Right renal pelvis (tissue), 4 donors: ENCODE measurements at places on chromosomes 6 and 20. TPM values are rescaled to one million over a fixed set of nuclear protein-coding genes. Genes with fewer than 3 reads are reported as not detected.

DNA sequence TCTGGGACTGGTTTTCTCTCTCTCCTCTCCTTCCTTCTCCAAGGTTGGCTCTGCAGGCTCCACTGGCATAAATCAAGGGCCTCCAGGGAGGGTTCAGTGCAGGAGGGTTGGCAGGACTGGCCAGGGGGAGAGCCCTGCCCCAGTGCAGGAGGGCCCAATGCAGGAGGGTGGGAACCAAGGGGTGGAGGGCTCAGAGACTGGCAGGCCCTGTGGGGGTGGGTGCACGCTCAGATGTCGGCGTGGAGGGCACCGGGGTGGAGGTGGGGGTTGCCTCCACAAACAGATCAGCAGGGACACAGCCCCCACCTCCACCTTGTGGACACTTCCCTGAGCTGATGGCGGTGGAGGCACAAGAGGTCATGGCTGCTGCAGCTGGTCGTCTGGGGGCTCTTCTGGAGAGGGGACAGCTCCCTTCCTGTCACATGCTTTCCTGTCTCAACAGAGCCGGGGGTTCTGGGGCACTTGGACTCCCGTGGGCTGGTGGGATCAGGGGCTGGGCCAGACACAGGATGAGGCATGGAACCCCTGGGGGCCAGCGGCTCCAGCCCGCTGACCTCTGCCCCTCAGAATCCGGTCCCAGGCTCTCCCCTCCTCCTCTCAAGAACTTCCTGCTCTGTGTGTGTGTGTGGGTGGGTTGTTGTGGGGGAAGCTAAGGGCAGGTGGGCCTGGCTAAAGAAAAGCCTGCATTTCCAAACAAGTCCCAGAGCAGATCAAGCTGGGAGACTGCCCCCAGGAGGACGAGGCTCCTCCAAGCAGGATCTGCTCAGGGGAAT, 2.7 kb upstream of the ABHD16B start:
- peak; percentile 77 for DNase-seq

DNA sequence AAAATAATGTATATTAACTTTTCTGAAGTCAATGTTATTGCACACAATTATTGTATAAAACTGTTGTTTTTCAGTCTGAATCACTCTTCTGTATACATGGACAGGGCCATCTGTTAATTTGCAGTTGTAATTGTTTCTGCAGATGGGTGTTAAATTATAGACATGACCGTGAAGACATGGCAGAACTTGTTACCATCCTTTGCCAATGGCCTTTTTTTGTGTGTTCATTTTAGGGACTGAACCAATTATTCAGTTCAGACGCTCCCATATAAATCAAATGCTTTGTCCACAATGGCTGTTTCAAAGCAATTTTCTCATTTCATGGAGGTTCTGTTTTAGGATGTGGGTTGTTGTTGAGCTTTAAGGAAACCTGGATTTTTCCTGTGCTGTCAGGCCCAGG, 533.7 kb downstream of the DOK5 start:
- no peak for DNase-seq

ESR1 gene
- 1.2 TPM for polyA plus RNA-seq

DNA sequence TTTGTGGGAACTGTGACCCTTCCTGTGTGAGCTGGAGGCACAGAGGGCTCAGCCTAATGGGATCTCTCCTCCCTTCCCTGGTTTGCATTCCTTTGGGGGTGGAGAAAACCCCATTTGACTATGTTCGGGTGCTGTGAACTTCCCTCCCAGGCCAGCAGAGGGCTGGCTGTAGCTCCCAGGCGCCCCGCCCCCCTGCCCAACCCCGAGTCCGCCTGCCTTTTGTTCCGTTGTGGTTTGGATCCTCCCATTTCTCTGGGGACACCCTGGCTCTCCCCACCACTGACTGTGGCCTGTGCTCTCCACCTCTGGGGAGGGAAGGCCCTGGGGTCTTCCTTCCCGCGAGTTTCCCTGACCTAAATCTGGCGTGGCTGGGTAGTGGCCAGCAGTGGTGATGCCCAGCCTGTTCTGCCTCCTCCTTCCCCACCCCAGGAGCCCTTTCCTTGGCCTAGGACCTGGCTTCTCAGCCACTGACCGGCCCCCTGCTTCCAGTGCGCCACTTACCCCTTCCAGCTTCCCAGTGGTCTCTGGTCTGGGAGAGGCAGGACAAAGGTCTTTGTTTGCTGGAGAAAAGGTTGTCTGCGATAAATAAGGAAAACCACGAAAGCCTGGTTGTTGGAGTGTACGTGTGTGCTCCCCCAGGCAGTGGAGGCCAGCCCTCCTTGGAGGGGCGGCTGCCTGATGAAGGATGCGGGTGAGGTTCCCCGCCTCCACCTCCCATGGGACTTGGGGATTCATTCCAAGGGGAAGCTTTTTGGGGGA, 4.9 kb downstream of the VEGFA start:
- no peak for DNase-seq

DNA sequence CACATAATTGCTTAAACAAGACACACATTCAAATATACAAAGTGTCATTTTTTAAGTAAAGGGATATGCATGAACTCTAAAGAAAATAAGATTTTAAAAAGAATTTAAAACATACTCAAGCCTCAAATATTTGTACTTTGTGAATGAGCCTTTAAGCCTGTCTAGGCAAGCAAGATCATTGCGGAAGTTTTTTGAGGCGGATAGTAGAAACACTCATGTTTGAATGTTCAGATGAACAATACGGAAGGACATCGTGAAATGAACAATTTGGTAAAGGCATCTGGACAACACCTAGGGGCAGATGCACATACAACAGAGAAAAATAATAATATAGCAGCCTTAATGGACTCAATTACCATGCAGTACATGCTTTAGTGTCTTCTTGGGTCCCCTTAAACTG, 928.9 kb downstream of the TFAP2A start:
- DNase-seq = no peak

- DNase-seq = no peak
Observed at GRCh38 chr20:3133155-3133554, 26.5 kb downstream of the FASTKD5 start.

GRCh38 chr6:161130967-161131766, 139.6 kb downstream of the MAP3K4 start:
- no peak for DNase-seq

GRCh38 chr6:128259730-128260685, 260.4 kb downstream of the PTPRK start:
- no peak for DNase-seq

GRCh38 chr6:10310826-10311225, 104.0 kb downstream of the TFAP2A start:
- DNase-seq = no peak

SPDEF gene
- polyA plus RNA-seq = 0.19 TPM

F13A1 gene
- 16.3 TPM for polyA plus RNA-seq

- DNase-seq = no peak
Observed at GRCh38 chr6:168145747-168146596, 67.0 kb upstream of the FRMD1 start.

MLIP gene
- polyA plus RNA-seq = 1.3 TPM

DNA sequence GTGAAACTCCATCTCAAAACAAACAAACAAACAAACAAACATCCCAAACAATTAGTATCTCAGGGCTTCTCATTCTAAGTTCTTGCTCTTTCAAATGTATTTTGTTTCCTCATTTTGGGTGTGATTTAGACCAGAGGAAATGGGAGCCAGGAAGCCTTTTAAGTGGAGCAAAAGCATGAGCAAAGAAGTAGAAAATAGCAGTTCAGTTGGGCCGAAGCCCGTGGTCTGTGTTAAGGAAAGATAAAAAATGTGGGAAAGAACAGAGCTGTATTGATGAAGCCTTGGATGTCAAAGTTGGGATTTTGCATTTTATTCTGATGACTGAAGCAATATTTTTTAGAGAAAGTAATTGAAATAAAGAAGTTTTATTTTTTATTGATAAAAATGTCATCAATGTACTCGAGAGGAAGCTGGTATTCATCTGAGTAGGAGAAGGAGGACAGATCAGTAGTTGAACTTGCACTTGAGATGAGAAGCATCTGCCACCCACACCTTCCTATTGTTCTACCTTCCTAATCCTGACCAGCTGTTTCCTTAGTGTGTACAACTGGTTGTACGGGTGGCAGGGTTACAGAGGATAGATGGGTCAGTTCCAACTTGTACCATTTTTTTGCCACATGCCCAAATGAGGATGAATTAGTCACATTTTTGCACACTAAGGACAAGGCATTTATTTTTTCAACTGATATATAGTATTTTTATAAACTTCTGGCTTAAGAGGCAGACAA, 56.1 kb downstream of the KIAA0408 start:
- DNase-seq = no peak

DNA sequence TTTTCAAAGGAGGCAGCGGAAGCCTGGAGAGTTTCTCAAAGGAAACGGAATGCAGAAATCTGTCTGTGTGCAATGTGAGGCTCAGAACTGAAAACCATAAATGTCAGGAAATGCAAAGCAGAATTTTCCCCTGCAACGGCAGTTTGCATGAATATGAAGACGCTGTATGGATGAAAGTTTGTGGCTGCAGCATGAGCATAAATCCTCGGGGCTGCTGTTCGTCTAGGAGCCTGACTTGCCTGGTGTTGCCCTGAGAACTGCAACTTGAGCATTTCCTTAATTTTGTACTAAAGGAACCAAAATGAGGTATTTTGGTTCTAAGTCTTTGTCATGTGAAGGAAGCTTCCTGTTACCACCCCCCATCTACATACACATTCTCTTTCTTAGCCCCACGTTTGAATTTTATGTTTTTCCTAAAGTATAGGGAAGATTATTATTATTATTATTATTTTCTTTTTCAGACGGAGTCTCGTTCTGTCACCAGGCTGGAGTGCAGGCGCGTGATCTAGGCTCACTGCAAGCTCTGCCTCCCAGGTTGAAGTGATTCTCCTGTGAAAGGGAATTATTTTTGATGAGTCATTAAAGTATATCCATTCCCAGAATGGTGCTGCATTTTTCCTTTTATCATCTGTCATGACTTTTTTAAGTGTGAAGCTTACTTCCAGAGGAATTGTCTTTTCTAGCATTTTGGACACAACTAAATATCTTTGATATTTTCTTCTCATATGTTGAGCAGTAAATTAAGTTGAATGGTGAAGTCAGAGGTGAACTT, 33.1 kb downstream of the MTHFD1L start:
- DNase-seq = no peak

DNA sequence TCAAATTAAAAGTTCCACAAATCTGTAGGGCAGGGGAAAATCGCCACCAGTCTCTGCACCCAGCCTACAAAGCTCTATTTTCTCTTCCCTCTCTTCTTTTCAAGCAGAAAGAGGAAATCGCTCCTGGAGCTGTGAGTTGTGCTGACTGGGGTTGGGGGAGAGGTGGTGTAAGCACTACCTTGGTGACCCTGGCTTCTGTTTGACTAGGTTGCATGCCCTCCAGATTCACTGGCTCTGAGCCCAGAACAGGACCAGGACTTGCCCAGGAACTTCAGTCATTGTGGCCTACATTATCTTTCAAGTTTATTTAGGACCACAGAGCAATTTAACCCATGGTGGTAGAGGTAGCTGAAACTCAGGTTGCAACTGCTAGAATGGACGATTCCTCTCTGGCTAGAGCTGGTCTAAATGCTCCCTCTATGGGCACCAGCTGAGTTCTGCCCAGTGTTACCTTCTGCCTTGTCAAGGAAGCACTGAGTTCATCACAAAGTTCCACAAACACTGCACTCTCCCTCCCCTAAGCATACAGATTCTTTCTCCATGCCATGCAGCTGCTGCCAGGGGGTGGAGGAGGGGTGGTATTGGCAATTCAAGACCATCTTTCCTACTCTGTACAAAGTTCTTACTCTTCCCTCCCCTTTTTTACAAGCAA, 122.0 kb upstream of the BMP5 start:
- DNase-seq = no peak

KCNK15 gene
- not detected for polyA plus RNA-seq

GRCh38 chr6:68642977-68643376, 7.9 kb downstream of the ADGRB3 start:
- DNase-seq = no peak

SMIM28 gene
- not detected for polyA plus RNA-seq

TINAG gene
- 38.7 TPM for polyA plus RNA-seq

SRSF12 gene
- polyA plus RNA-seq = 15.7 TPM

GRCh38 chr6:36227379-36228228, 31.1 kb downstream of the BRPF3 start:
- DNase-seq = no peak

GRCh38 chr6:10686901-10687300, 7.5 kb downstream of the C6orf52 start:
- no peak for DNase-seq

DNA sequence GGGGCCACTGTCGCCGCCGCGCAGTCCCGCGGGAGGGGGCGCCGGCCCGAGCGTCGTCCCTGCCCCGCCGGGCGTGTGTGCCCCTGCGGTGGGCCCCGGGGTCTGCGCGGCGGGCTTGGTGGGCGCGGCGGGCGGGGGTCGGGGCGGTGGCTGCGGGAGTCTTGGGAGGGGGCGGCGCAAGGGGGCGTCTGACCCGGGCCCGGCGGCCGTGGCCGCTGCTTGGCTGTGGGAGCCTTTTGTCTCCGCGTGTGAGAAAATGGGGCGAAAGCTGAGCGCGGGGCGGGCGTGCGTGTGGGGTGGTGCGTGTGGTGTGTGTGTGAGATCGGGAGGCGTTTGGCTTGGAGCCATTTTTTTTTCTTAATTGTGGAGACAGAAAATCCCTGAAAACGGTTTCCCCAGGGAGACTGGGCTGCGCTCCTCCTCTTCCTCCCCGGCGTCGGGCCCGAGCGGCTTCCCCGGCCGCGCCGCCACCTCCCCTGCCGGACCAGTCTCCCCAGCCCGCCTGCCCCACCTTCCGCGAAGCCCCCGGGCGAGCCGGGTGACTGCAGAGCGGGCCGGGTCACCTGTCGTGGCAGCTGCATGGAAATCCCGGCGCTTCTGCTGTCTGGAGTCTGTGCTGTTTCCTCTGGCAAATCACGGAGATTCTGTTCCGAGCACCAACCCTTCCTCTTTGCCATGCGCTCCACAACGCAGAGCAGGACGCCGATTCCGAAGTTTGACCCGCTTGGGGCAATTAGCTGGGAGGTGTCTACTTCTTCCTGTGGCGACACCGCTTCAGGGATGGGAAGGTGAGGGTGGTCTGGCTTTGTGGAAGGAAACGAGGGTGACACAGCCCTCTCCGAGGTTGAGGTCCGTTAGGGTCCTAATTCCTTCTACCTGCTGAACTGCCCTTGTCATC, 64.4 kb downstream of the GTF2H5 start:
- no peak for DNase-seq

ETV7 gene
- polyA plus RNA-seq = 0.16 TPM

HLA-A gene
- polyA plus RNA-seq = 217 TPM

DNA sequence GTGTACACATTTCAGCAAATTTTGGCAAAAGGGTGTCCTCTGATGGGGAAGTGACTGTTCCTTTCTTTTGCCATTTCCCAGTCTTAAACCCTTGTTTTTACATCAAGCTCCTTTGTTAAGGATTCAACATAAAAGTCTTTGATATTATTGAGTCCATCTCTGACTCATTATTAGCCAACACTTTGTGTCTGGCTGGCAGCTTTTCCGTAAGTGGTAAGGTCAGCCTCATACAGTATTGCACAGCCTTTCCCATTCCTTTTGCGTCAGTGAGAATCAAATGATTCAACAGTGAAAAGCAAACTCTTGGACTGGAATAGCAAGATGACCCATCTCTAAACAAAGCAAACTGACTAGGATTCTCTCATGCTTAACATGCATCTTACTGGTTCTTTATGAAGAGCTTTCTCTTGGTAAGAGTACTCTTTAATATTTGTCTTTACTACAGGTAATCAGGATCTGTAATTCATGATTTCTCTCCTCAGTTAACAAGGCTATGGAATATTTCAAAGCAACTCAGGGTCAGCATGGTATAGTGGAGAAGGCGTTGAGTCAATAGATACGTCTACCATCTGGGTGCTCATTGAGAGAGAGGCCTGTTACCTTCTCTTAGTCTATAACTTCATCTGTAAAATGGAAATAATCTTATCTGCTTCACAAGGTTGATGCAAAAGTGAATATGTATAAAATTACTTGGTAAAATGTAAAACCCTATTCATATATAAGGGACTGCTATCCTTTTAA, 183.6 kb downstream of the PRL start:
- no peak for DNase-seq
